ENCODE measurements at places on chromosomes 12 and 14.

DNA sequence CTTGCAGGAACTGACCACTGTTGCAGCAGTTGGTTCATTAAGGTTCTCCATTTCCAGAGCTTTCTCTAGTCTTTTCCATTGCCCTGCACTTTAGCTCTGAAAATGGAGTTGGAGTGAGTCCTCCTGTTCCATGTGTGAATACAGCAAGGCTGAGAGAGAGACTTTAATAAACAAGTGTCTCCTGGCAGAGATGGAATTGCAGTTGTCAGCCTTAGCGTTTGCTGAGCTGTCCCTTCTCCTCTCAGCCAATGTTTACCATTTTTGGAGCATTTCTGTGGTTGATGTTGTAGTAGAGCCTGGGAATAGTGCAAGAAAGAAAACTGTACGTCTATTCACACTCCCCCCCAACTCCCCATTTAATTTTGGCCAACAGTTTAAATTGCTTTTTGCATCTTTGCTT, 7.5 kb upstream of the MANSC4 start:
- no peak for DNase-seq

DNA sequence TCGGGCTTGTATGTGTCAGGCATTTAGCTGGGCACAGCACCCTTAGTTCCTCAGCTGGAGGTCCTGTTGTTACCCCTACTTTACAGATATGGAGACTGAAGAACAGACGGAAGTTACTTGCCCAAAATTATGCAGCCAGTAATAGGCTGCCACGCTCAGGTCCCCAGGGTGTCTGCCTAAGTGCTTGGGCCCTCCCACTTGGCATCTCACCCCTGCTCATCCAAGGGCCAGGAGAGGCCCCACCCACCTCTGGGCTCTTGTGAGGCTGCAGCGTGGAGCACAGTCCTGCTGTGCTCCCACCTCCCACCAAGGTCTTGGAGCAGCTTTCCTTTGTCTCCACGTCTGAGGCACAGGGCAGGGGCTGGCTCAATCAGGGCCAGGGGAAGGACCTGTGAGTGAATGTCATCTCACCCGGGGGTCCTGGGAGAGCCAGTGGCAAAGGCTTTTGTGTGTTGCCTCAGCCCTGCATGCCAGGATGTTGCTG, 64.6 kb downstream of the BEGAIN start:
- DNase-seq, result no peak

DNA sequence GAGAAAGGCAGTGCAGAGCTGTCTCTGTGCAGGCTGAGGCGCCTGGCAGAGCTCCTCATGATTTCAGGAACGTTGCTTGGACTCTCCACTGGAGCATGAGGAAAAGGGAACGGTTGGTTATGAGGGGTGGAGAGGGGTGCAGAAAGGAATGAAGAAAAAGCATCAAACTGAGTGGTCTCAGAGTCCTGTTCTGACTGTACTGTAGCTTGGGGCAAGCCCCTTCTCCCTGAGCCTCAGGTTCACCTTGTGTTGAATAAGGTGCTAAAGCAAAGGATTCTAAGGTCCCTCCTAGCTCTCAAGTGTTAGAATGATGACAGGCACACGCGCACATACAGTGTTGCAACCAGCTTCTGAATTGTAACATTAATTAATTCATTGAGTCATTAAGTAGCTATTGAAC, 125.2 kb upstream of the PARP11 start:
- no peak for DNase-seq

GRCh38 chr12:60710246-60710645, 1114.4 kb downstream of the SLC16A7 start:
- no peak for DNase-seq

- DNase-seq, result no peak
Measured at GRCh38 chr12:75528692-75529091, 17.3 kb upstream of the KRR1 start.

- DNase-seq, result no peak
Measured at GRCh38 chr12:68587448-68587873, 23.2 kb upstream of the RAP1B start.

DNA sequence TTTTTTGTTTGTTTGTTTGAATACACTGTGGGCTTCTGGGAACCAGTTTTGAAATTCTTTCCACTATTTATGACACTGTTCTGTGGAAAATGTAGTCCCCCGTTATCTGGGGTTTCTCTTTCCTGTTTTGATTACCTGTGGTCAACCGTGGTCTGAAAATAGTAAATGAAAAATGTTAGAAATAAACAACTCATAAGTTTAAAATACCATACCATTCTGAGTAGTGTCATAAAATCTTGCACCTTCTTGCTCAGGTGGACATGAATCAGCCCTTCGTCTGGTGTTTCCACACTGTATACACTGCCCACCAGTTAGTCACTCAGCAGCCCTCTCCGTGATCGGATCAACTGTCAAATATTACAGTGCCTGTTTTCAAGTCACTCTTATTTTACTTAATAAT, 5.1 kb upstream of the PAPOLA start:
- no peak for DNase-seq

DNA sequence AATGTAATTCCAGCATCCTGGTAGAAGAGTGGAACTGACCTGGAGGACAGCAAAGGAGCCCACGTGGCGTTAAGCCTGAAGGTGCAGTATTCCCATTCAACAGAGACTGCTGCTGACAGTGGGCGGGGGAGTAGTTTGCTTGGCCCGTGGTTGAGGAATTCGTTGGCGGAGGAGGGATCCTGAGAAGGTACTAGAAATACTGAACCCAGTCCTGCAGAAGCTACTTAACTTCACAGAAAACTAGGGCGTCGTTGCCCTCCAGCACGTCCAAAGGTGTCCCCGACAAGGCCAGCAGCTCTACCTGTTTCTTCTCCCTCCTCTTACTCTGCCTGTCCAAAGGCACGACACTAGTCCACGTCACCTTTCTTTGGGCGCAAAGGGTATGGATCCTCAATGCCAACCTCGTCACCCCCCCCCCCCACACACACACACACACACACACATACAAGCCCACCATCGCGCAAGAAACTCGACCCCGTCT, 303 bp downstream of the PUS7L start:
- DNase-seq, result no peak

DNA sequence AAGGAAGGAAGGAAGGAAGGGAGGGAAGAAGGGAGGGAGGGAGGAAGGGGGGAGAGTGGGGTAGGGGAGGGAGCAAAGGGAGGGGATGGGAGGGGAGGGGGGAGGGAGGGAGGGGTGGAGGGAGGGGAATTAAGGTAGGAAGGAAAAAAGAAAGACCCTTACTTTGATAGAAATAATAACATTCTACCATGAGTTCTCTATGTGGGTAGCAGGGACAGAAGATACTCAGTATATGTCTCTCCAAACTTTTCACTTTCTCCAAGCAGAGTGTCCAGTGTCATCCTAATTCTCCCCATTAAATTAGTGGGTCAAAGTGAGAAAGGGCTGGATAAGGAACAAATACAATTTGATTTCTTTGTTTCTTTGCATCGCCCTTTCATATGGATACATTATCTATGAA, 553.4 kb upstream of the USP15 start:
- no peak for DNase-seq

DNA sequence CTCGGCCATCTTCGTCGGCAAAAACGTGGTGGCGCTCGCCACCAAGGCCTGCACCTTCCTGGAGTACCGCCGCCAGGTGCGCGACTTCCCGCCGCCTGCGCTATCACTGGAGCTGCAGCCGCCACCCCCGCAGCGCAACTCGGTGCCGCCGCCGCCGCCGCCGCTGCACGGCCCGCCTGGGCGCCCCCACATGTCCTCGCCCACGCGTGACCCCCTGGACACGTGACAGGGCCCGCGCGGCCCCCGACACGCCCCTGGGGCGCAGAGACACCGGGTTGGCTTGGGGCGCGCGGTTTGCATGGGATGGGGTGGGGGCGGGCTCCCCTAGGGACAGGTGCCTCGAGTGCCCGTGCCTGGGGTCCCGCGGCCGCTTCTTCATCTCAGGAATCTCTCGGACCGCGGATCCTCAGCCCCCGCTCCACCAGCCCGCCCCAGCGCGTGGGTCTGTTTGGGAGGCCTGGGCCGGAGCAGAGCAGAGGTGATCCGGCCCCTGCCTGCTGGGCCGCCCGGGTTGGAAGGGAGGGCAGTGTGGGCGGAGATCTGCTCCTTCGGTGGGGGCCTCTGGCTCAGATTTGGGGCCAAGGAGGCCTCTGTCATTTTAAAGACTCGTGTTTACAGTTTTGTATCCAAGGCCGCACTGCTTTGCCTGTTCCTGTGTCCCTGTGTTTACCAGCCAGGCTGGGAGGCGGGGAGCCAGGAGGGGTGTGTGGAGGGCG, 3.3 kb downstream of the TMEM121 start:
- DNase-seq, result no peak

DNA sequence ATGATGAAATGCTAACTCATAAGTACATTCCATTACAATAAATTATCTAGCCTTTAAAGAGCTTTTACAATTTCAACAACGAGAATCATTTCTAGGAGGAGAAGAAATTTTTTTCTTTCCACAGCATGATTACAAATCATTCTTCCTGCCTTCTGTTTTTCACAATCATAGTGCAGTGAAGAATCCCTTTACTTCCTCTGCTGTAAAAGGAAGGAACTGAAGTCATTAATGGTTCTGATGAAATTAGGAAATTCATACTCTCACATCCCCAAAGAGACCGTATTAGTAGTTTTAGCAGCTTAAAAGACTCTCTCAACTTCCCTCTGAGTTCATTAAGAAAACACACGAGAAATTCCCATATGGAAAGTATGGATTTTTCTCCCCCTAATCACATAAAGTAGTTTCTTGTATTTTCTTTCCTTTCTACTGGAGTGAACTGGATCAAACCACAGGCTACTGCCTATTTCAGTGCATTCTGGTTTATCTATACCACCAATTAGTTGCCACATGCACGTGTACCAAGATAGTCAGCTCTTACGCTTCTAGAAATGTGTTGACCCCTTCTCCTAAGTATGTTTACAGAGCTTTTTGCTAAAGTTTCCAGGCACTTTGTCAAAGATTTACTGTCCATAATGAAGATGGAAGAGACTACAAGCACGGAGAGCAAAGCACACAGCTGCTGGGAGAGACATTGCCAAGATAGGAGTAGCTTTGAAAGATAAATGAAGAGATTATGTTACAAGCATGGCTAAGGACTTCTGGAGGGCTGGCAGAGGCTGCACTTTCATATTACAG, 58.9 kb upstream of the KITLG start:
- no peak for DNase-seq

GRCh38 chr14:45406942-45407341, 153.9 kb upstream of the MIS18BP1 start:
- DNase-seq, result no peak

DNA sequence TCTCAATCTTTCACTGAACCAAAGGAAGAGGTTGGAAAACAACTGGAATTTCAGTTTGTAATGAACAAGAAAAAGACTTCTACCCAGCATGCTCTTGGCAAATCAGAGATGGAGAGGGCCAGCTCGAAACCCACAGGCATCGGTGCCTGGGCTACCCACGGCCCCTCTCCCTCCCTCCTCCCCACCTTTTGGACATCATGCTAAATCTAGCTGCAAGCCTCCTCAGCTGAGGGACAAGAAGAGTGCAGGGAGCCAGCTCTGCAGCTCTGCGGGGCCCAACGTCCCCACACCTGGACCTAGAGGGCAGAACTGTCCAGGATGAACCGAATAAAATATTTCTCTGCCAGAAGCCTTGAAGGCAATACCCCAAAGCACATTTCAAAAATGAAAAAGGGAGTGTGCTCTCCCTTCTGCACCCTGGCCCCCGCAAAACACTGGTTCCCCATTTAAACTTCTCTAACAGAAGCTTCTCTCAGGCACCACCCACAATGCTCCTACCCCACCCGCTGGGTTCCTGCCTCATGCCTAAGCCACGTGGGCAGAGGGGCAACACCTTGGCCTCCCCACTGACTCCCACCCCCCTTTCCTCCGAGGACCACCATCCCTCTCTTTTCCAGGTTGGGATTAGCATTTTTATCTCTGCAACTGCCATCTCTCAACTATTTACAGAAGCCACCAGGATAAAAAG, 8.2 kb downstream of the CAMKK2 start:
- DNase-seq, result no peak

GRCh38 chr14:68363843-68364767, 428.8 kb downstream of the ZFP36L1 start:
- no peak for DNase-seq

DNA sequence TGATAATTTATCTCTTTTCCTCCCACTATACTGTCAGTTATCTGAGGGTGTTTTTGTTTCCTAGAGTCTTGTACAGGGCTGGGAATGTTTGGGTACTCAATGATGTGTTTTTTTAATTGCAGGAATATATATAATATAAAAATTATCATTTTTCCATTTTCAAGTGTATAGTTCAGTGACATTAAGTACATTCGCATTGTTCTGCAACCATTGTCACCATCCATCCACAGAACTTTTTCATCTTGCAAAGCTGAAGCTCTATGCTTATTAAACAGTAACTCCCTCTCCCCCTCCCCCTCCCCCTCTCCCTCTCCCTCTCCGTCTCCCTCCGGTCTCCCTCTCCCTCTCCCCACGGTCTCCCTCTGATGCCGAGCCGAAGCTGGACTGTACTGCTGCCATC, 93.0 kb upstream of the MANSC4 start:
- DNase-seq, result no peak

DNA sequence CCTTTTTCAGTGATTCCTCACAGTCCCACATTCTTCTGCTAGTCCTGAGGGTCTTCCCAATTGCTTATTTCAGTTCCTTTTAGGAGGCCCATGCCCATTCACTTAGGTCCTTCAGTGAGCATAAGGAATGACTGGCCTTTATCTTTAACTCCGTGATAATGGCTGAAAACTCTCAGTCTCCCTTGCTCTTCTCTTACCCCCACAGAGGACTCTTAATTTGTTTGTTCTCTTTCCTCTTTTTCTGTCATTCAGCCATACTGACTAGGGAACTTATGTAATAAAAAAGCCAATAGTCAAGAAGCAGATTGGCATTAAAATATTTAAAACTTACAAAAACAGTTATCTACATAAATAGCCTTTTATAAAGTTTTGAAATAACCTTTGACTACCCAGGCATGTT, 17.1 kb upstream of the VDR start:
- no peak for DNase-seq

- DNase-seq, result no peak
Measured at GRCh38 chr12:3912863-3913262, 39.7 kb upstream of the PARP11 start.

DNA sequence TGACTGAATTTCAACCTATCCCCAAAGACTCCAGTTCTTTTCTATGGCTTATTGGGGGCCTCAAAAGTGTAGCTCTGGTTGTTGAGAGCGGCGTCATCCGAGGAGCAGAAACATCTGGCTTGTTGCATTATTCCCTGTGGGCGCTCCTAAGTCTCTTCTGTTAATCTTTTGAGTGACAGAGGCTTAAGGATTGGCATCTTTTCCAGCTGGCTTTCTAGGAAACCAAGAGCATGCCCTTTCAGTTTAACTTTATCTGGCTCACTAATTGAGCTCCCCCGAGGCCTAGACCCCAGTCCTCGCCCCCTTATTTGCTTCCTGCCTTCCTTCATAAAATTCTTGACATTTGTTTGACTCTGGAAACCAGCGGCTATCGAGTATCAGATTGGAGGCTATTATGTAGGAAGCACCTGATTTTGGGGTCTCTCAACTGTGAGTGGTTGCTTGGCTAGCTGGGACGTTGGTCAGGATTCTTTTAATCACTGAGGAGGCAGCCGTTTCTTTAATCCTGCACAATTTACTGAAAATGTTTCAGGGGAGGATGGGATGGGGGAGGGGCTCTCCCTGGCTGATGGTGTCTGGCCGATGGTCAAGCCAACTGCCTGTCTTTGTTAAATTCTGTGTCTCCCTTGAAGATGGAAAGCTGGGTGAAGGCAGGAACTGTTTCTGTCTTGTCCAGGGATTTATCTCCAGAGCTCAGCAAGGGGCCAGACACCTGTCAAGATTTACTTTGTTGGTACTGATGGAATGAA, 3.1 kb downstream of the SMOC1 start:
- no peak for DNase-seq

- DNase-seq, result no peak
Measured at GRCh38 chr12:13463189-13463588, 266.7 kb downstream of the EMP1 start.

Data from AG09319 (cell line).